Activated naive CD8-positive, alpha-beta T cell treated with anti-CD3 and anti-CD28 coated beads, Interleukin-2, amount 50 U/mL, for 24 hours (primary cell): ENCODE measurements at places on chromosomes 1 and 21.

- no peaks in the 10 kb centered on the region for H3K36me3 ChIP-seq
- peaks cover 48% of the 10 kb centered on the region for H3K27me3 ChIP-seq
- peaks cover 16% of the 10 kb centered on the region for H3K4me1 ChIP-seq
- peak overlapping the region; percentile 44 for H3K4me3 ChIP-seq
Measured at GRCh38 chr1:211133393-211133835, 534 bp downstream of the KCNH1 start.

DNA sequence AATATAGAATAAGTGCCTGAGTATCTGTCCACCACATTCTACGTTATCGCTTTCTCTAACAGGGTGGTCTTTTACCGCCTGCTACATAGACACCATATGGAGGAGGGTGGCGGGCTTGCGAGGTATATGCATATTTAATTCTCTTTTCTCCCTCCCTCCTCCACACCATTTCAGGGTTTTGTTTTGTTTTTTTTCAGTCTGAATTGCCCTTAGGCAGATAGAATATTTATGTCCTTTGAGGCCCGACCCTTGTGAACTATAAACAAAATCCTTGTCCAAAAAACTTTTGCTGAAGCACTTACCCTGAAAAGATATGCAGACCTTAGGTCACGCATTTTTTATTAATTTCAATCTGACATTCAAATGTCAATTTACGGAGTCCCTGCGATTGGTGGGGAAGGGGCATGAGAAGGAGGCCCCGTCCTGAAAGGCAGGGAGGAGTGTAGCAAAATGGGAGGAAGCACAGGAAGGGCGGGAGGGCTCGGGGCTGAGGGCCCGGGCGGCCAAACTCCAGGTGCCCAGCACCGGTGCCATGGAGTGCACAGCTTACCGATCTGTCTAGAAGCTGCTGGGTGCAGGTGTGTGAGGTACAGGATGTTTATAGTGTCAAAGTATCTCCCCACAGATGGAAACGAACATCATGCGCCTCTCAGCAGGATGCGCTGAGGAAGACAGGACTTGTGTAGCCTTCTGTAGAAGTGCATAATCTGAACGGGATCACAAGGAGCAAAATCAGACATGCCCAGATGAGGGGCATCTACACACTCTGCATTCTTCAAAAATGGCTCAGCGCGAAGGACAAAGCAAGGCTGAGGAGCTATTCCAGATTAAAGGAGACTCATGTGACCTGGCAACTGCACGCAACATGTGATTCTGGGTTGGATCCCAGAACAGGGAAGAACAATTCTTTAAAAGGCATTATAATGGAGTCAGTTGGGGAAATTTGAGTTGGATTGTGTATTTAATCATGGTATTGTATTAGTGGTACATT, 68.8 kb upstream of the LYST start:
- no peaks in the 10 kb centered on the region for H3K27me3 ChIP-seq
- peaks cover 66% of the 10 kb centered on the region for H3K4me1 ChIP-seq
- H3K4me3 ChIP-seq: no peak overlapping the region

GRCh38 chr21:18275781-18276180, 31.1 kb downstream of the CHODL start:
- H3K4me3 ChIP-seq: no peak overlapping the region
- no peaks in the 10 kb centered on the region for H3K4me1 ChIP-seq
- H3K36me3 ChIP-seq: no peaks in the 10 kb centered on the region
- H3K27ac ChIP-seq: no peak overlapping the region

- no peaks in the 10 kb centered on the region for H3K4me1 ChIP-seq
- H3K27ac ChIP-seq: no peak overlapping the region
- no peak overlapping the region for H3K4me3 ChIP-seq
Measured at GRCh38 chr21:41188486-41189149, 20.7 kb downstream of the BACE2 start.

DNA sequence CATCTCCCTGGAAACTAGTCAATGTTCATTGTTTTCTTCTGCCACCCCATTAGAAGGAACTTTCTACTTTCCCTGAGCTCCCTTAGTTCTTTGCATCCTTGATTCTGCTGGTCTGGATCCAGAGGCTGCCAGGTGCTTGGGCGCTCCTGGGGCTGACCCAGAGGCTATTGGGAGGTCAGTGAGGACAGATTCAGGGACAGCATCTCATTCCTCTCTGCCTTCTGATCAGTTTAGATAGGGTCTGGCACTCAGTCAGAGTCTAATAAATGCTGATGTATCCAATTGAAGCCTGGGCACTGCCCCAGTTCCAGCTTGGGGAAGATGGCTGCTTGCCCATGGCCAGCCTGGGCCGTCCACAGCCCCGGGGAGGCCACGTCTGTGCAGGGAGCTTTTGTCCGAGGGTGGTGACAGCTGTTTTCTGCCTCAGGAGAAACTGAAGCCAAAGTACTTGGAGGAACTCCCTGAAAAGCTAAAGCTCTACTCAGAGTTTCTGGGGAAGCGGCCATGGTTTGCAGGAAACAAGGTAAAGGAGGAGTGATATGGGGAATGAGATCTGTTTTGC, 2.3 kb downstream of the GSTM1 start:
- DNase-seq: no peak
- H3K4me3 ChIP-seq: no peak overlapping the region
- peaks cover 7% of the 10 kb centered on the region for H3K36me3 ChIP-seq
- peaks cover 14% of the 10 kb centered on the region for H3K4me1 ChIP-seq
- H3K27me3 ChIP-seq: no peaks in the 10 kb centered on the region

- H3K4me1 ChIP-seq: no peaks in the 10 kb centered on the region
- no peaks in the 10 kb centered on the region for H3K36me3 ChIP-seq
- no peak for DNase-seq
- no peak overlapping the region for H3K27ac ChIP-seq
- peaks cover 10% of the 10 kb centered on the region for H3K27me3 ChIP-seq
Measured at GRCh38 chr1:34147301-34147700, 17.7 kb downstream of the CSMD2 start.

DNA sequence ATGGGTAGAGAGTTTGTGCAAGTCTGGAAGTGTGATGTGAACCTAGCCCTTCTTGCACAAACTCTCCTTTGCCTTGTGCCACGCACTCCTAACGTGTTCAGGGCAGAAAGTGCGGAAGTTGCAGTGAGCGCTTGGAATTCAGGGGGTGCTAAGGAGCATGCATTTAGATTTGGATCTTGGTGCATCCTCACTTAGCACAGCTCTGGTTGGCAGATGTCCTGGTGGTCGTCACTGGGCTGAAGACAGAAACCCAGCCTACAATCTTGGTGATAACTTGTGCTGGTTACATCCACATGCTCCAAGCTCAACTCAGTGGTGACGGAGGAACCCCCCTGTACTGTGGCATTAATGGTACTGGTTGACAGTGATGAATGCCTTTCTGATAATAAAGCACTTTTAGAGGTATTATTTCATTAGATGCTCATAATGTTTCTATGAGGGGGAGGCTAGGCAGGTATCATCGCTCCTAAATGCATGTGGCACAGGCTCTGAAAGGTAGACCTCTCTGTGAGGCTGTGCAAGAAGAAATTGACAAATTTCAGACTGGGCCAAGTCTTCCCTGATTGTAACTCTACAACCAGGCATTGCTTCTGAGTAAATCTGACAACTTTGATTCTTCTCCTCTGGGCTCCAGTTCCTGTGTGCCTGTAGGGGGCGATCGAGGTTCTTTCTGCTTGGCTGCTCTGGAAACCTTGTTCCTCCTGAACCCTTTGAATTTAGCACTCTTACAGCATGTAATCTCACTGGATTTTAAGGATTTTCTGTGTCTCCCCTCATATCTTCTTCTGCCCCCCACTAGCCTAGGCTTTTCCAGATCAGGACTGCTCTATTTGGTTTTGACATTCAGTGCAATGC, 40.6 kb downstream of the MAPKAPK2 start:
- peaks cover 66% of the 10 kb centered on the region for H3K4me1 ChIP-seq
- peaks cover 7% of the 10 kb centered on the region for H3K36me3 ChIP-seq
- H3K4me3 ChIP-seq: no peak overlapping the region
- H3K27me3 ChIP-seq: no peaks in the 10 kb centered on the region
- peak; percentile 71 for DNase-seq
- H3K27ac ChIP-seq: no peak overlapping the region

GRCh38 chr1:77218477-77219165, 609 bp downstream of the PIGK start:
- peak overlapping the region; percentile 88 for H3K27ac ChIP-seq
- peak overlapping the region; percentile 93 for H3K4me3 ChIP-seq
- H3K27me3 ChIP-seq: no peaks in the 10 kb centered on the region

DNA sequence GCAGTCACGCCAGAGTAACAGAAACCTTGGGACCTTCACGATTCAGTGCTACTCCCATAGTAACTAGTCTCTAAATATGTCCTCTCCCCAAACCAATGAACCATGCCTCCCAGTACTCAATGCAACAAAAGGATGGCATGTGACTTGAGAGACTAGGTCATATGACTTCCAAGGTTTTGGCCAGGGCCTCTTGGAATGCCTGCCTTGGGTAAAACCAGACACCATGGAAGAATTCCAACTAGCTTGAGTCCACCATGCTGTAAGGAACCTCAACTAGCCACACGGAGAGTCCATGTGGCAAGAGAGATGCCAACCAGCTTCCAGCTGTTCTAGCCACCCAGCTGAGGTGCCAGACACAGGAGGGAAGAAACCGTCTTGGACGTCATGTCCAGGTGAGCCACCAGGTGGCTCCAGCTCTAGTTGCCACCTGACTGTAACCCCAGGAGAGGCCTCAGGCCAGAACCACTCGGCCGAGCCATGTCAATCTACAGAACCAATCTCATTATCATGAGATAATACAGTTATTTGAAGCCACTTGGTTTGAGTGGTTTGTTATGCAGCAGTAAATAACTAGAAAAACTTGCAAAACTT, 115.0 kb downstream of the SYF2 start:
- DNase-seq: peak; percentile 44
- H3K27ac ChIP-seq: no peak overlapping the region
- peaks cover 13% of the 10 kb centered on the region for H3K27me3 ChIP-seq
- H3K4me1 ChIP-seq: peaks cover 44% of the 10 kb centered on the region
- no peak overlapping the region for H3K4me3 ChIP-seq
- H3K36me3 ChIP-seq: no peaks in the 10 kb centered on the region

DNA sequence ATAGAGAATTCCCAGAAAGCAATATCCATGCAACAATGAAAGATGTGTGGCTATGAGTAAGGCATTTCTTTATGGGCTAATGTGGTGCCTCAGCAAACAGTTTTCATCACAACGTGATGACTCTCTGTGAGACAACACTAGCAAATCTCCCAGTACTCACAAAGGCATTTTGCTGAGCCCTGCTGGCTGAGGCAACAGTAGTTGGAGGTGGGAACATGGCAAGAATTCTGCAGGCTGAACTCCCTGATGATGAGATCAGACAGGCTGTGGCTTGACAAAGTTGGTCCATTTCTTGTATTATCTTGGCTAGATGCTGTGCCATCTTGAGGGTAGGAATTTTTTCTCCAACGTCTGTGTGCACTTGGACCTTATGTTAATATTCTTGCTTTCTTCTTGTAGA, 24.6 kb downstream of the PROX1 start:
- no peak overlapping the region for H3K4me3 ChIP-seq
- H3K27me3 ChIP-seq: peaks cover 8% of the 10 kb centered on the region
- DNase-seq: no peak
- no peaks in the 10 kb centered on the region for H3K36me3 ChIP-seq

GRCh38 chr1:174976436-174977108, 23.2 kb upstream of the CACYBP start:
- H3K27me3 ChIP-seq: no peaks in the 10 kb centered on the region
- H3K4me1 ChIP-seq: peaks cover 29% of the 10 kb centered on the region
- H3K4me3 ChIP-seq: no peak overlapping the region
- H3K36me3 ChIP-seq: peaks cover 20% of the 10 kb centered on the region
- no peak for DNase-seq
- H3K27ac ChIP-seq: no peak overlapping the region

DNA sequence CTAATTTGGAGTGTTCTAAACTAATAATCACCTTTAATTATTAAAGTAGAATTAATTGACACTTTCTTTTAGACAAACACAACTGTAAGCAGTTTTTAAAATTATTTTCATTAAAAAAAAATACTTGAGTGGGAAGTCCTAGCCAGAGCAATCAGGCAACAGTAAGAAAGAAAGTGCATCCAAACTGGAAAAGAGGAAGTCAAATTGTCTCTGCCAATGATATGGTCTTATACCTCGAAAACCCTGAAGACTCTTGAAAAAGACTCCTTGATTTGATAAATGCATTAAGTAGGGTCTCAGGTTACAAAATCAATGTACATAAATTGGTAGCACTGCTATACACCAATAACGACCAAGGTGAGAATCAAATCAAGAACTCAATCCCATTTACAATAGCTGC, 83.0 kb upstream of the GADD45A start:
- H3K27ac ChIP-seq: no peak overlapping the region
- H3K27me3 ChIP-seq: no peaks in the 10 kb centered on the region
- no peak overlapping the region for H3K4me3 ChIP-seq
- DNase-seq: no peak

GRCh38 chr1:228496494-228496893, 9.3 kb downstream of the RNF187 start:
- no peak for DNase-seq
- no peak overlapping the region for H3K27ac ChIP-seq
- no peak overlapping the region for H3K4me3 ChIP-seq
- H3K27me3 ChIP-seq: no peaks in the 10 kb centered on the region
- H3K4me1 ChIP-seq: peaks cover 29% of the 10 kb centered on the region

DNA sequence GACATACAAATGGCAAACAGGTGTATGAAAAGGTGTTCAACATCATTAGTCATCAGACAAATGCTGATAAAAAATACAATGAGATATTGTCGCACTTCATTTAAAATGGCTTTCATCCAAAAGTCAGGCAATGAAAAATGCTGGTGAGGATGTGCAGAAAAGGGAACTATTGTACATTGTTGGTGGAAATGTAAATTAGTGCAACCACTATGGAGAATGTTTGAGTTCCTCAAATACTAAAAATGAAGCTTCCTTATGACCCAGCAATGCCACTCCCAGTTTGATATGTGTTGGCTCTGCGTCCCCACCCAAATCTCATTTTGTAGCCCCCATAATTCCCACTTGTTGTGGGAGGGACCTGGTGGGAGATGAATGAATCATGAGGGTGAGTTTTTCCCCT, 309.7 kb upstream of the ZRANB2 start:
- no peak overlapping the region for H3K4me3 ChIP-seq
- no peaks in the 10 kb centered on the region for H3K4me1 ChIP-seq
- no peak for DNase-seq
- H3K27ac ChIP-seq: no peak overlapping the region
- H3K36me3 ChIP-seq: no peaks in the 10 kb centered on the region
